Activated CD8-positive, alpha-beta memory T cell treated with anti-CD3 and anti-CD28 coated beads for 48 hours (primary cell): ENCODE measurements at places on chromosomes 11 and 22.

DNA sequence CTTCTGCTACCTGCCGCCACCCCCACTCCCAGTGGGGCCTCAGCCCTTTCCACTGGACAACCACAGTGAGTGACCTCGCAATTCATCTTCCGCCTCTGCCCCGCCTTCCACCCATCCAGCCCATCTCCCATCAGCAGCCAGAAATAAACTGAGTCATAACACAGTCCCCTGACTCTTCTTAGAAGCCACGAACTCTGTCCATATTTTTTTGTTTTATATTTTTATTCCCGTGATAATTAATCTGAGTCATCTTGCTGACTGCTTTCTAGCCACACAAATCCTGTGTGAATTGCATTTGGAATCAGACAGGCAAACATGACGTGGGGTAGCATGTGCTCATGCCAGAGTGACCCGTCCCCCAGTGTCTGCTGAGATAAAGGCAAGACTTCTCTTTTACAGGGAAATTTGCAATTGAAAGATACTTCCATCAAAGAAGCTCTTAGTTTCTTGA lies 7.0 kb downstream of the FADD start:
- DNase-seq: no peak

- no peak for DNase-seq
Measured at GRCh38 chr11:74506823-74507222, 13.3 kb upstream of the LIPT2 start.

GRCh38 chr11:1597331-1597993 lies 632 bp downstream of the KRTAP5-2 start:
- no peak for DNase-seq

DNA sequence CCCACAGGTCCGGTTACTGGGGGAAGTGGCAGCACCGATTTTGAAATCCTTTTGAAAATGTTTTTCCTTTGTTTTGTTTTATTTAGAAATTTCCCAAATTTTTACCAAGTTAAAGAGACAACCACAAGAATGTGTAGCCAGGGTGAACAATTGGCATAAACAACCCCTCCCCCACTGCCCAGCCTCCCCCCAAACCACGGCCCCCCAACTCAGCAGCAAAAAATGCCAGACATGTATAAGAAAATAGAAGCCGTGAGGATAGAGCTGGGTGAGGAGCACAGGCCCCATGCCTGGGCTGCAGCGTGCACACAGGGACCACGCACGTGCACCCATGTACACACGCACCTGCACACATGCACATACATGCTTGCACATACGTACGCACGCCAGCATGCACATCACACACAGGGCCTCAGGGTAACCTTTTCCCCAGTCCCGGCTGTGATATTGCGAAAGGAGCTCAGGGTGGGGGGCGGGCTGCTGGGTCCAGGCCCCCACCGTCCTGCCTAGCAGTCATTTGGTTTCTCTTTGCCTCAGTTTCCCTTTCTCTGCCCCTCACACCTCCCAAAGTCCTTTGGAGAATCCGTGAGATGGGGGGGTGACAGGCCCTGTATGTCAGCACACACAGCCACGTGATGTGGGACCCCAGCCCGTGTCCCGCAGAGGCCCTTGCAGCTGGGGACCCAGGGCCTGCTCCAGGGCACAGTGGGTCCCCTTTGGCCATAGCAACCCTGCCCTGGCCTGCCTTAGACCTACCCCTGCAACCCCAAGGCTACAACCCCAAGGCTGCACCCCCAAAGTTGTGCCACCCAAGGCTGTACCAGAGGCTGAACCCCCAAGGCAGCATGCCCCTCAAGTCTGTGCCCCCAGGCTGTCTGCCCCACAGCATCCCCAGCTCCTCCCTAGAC lies 42.9 kb downstream of the IGF2 start:
- no peak for DNase-seq

- DNase-seq: no peak
Measured at GRCh38 chr22:19019679-19020032, 83.6 kb upstream of the PRODH start.

GRCh38 chr11:65591939-65592857 lies 3.4 kb downstream of the KCNK7 start:
- no peak for DNase-seq

- DNase-seq: no peak
Measured at GRCh38 chr11:102781676-102782075, 1.2 kb upstream of the MMP10 start.

DNA sequence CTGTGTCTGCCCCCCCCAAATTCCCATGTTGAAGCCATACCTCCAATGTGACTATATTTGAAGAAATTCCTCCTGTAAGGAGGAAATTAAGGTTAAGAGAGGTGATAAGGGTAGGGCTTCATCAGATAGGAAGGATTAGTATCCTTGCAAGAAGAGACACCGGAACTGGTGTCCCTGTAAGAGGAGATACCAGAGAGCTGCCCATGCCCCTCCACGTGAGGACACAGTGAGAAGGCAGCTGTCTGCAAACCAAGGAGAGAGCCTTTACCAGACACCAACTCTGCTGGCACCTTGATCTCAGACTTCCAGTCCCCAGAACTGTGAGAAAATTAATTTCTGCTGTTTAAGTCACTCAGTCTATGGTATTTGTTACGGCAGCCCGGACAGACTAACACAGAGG lies 109.3 kb downstream of the ARFGAP2 start:
- DNase-seq: no peak

- DNase-seq: no peak
Measured at GRCh38 chr11:125132071-125132470, 20.6 kb upstream of the TMEM218 start.

DNA sequence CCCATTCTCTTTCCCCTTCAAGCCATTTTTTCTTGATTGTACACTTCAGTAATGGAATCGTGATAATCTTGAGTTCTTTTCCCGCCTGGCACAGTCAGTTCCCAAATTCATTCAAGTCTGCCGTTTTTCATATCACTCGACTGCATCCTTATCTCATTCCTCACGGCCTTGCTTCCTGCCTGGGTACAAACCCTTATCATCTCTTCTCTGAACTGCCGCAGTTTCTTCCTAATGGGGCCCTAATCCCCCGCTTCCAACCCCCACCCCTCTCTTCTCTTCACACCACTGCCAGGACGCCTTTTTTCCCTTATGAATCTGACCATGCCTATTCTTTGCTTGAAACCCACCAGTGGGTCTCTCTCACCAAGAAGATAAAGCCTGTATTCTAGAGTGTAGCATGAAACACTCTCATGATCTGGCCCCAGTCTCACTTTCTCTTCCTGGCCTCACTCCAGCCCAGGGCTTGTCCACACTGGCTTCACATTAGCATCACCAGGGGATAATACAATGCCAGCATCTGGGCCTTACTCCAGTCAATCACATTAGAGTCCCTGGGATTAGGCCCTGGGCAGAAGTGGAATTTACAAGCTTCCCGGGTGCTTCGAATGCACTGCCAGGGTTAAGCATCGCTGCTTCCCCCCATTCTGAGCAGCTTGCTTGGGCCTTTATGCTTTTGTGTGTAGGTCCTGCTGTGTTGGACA lies 102.1 kb downstream of the FBXO7 start:
- no peak for DNase-seq

DNA sequence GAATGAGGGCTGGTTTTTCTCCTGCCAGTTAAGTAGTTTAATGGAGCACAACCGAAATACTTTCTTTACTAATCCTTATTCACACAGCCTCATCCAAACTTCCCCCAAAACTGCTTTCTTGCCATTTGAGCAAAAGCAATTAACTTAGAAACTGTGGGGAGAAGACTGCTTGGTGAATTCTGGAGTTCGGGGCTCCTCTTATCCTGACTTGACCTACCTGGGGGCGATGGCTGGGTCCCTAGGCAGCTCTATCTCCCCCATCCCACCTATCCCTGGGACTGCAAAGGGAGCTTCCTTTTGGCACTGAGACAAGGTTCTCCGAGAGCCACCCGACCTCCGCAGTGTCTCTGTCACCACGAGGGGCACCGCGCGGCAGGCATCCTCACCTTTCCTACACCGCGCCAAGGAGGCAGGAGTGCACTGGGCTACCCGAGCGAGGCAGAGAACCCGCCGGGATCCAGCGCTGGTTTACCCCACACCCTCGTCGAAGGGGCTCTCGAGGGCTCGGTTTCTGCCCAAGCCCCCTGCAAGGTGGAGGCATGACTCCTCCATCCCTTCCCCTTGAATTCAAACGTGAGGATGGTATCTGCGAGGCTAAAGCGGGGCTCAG lies 759 bp downstream of the DESI1 start:
- DNase-seq: peak; percentile 23

DNA sequence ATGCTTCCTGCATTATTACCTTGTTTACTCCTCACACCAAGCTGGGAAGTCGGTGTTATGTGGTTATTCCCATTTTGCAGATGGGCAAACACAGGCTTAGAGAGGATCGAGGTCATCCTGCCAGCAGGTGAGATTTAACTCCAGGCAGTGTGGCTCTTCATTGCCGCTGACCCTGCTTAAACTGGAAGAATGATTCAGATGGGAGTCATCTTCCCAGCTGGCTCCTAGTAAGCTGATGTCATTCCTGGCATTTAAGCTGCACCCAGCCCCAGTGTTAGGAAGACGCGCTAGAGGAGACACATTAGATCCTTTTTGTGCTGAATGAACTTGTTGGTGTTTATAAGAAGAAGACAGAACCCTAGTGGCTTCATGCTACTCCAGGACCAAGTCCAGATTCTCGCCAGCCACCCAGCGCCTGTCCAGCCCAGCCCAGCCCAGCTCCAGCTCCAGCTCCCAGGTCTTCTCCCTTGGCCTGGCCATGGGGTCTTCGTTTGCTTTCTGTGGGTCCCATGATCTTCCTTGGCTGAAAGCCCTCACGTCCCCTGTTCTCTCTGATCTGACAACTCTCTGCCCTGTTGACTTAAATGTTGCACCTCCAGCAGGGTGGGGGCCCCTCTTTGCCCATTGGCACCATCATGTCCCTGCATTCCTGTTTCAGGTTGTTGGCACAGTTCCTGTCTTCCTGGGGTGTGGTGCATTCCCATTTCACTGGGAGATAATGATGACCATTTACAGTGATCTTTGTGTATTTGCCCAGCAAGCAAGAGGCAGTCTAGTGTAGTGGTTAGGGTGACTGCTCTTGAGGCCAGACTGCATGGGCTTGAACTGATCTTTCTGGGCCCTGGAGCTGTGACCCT lies 13.6 kb downstream of the PARVB start:
- no peak for DNase-seq

DNA sequence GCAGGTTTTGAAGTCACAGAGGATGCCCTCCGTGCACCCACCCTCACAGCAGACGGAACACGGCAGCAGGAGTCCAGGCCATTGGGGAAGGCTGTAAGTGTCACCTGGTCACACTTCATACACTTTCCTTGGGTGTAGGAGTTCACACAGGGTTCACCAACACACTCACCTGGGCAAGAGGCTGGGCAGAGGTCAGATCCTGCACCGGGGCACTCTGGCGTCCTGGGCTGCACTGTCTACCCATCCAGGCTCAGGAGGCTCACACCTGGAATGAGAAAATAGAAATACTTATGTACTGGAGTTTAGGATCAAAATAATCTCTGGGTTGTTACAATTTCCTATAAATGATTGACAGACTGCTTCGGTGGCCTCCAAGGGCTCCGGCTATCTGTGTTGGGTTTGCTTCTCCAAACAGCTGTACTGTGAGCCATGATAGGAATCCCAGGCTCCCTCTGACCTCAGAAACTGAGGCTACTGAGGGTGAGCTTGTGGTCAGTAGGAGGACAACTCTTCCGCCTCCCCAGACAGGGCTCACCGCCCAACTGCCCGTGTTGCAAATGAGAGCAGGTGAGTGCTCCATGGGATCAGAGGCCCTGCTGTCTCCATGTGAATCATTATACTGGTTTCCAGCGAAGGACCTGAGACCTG lies 20.1 kb upstream of the CARS1 start:
- no peak for DNase-seq

DNA sequence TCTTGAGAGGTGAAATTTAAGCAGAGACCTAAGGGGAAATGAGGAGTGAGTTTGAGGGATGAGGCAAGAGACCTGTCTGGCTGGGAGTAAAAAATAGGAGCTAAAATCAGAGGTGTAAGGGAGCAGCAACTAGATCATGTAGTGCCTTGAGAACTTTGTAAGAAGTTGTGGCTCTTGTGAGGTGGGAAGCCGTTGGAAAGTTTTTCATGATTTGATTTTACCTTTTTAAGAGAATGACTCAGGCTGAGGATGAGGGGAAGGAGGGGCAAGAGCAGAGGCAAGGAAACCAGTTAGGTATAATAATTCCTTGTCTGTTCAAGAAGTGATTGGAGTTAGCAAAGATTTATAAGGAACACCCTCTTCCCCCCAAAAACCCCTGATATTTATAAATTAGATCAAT lies 25.8 kb downstream of the QSER1 start:
- no peak for DNase-seq

DNA sequence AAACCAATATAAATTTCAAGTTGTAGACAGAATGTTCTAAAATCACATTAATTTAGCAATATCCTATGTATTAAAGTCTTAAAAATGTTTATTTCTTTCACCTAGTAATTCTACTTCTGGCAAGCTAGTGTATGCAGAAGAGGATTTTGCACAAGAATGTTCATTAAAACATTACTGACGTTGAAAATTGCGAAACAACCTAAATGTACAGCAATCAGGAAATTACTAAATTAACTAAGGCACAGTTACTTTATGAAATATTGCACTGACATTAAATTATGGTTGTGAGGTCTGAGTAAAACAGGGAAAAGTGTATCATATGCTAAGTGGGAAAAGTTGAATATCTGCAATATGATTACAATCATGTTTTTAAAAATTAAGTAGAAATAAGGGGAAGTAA lies 4.1 kb downstream of the SLC36A4 start:
- no peak for DNase-seq

DNA sequence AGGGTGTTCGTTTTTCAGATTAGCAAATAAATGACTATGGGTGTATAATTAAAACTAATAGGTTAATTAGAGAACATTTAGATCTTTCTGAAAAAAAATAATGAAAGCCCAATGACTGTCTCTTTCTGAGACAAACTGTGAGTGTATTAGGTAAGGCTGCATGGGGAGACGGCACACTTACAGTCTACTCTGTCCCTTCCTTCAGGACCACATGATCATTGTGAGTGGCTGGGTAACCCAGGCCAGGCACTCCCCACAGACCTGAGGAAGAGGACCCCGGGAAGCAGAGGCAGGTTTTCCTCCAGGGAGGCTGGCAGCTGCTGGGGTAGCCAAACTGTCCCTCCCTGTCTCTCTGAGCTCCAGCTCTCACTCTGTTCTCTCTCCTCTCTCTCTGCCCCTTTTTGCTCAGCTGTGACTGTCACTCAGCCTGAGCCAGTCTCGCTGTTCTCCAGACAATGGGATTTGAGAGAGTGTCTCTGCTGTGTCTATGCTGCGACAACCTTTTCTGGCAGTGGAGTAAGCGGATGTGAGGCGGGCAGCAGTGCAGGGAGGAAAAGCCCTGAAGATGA lies 83.1 kb upstream of the NCAM1 start:
- no peak for DNase-seq

DNA sequence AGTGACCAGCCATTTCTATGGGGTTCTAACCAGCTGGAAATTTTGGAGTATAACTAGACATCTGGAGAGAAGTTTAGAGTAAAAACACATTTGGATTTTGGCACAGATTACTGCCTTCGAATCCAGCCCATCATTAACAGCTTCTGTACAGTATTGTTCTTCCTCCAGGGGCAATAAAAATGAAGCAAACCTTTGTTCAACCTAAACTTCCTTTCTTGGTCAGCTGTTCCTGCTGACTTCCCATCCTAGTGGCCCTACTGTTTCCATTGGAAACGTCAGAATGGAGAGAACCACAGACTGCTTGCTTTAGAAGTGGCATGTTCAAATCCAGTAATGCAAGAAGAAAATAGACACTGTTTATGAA lies 203.7 kb upstream of the MTMR2 start:
- no peak for DNase-seq

- DNase-seq: peak; percentile 2
Measured at GRCh38 chr11:21511835-21512440, 680.9 kb upstream of the ANO5 start.
